AG08395 (cell line): ENCODE measurements at places on chromosomes 5 and 9.

DNA sequence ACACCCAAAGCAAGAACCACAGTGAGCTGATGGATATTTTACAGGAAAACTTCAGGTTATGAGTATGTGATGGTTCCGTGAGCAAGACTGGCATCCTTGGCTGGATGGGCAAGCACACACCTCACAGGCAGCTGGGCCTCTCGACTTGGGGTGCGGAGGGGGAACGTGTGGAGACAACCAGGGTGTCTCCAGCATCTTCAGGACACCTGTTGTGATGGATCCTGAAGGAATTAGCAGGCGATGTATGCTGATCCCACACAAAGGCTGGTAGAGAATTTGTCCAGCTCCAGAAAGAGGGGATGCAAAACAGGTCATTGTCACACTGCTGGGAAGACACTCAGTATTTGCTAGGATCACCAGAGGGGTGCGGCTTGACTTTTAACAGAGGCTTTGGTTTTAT lies 42.7 kb downstream of the SECISBP2 start:
- no peak for DNase-seq

DNA sequence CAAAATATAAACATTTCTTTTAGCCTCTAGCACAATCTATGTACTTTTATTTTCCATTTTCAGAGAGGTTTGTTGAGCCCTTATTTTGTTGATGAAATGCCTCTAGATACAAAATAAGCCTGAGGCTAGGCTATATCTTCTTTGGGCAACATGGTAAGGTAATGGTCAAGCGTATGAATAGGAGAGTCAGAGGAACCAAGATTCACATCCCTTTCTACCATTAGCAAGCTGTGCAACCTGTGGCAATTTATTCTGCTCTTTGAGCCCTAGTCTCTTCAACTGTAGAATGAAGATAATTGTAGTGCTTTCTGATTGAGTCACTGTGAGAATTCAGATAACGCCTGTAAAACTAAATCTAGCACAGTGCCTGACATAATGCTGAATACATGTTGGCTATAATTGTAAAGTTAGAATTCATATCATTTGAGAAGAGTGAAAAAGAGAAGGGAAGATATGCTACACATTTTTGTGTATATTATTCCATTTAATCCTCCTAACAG lies 412.5 kb downstream of the CCDC171 start:
- no peak for DNase-seq

- no peak for DNase-seq
Measured at GRCh38 chr9:129568560-129569501, 52.1 kb downstream of the C9orf50 start.

DNA sequence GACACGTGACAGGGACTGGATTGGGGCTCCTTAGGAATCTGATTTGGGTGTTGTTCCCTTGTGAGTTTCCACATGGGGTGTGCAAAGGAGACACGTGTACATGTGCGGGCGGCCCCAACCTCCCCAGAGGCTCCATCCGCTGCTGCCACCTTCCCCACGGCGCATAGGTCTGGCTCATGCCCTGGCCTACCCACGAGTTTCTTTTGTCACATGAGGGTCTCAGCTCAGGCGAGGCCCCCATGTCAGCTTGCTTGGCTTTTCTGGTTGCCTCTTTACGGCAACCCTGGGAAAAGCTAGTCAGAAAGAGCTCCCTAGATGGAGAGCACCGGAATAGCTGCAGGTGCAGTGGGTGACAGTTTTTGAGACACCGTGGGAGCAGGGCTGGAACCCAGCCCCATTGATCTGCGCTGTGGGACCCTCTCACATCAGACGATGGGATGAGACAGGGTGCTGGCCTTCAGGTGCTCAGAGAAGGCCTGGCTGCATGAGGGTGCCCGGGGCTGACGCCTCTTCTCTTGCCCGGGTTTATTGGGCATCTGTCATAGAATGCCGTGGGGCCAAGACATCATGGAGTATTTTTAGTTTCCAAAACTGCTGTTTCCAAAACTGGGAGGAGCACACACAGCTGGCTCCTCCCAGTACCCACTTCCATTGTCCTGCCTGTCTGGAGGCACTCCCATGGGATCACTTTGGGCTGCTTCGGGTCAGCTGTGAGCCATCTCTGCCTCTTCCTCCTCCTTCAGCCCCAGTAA lies 107.8 kb downstream of the WNK2 start:
- DNase-seq = no peak

- DNase-seq = no peak
Measured at GRCh38 chr5:36535378-36535777, 71.0 kb upstream of the SLC1A3 start.

DNA sequence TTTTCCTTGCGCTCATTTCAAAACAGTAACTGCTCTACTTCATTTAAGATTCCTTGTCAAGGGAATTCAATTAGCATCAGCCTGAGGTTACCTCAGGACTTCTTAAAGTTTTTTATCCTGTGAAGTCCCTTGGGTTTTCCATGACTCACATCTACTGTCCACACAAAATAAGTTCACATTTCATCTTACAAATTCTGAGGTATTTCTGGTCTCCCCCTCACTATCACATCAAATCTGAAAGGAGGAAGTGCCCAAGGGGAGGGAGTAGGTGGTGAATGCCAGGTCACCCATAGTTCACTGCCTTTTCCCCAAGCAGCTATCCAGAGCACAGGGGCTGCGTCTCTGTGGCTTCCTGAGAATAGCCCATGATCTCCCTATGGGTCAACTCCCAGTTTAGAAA lies 227.1 kb upstream of the NREP start:
- peak; percentile 79 for DNase-seq

DNA sequence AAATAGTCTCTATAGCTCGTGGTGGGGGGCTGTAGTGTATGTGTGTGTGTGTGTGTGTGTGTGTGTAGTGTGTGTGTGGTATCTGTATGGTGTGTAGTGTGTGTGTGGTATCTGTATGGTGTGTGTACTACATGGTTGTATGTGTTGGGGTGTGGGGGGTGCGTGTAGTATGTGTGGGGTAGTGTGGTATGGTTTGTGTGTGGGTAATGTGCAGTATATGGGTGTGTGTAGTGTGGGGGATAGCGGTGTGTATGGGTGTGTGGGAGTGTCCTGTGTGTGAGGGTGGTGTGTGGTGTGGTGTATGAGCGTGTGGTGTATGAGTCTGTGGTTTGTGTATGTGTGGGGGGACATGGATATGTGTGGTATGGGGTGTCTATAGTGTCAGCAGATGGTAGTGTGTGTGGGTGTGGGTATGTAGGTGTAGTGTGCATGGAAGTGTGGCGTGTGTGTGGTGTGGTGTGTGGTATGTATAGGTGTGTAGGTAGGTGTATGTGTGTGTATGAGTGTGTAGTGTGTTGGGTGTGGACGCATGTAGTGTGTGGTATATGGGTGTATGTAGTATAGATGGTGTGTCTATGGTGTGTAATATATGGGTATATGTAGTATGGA lies 145.8 kb upstream of the IQGAP2 start:
- no peak for DNase-seq

DNA sequence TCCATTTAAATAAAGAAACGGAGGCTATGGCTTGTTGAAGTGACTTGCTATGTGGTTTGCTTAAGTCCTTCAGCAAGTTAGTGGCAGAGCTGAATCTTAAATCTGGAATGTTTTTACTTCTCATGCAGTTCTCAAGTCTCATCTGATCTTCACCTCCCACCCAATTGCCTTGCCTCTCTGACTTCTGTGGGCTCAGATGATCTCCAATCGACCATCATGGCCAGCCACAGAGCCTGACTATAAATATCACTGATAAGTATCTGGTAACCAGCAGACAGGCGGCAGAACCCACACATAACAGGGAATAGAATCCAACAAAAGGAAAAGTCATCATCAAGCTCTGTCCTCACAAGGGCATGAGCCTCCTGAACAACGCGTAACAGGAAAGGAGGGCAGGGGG lies 149.9 kb downstream of the FAM114A2 start:
- no peak for DNase-seq

GRCh38 chr9:115005322-115005721 lies 74.9 kb upstream of the TNFSF8 start:
- DNase-seq = no peak

GRCh38 chr5:113447498-113448050 lies 12.8 kb upstream of the TSSK1B start:
- DNase-seq = peak; percentile 40

GRCh38 chr9:121160025-121160424 lies 41.6 kb downstream of the RAB14 start:
- DNase-seq = no peak

DNA sequence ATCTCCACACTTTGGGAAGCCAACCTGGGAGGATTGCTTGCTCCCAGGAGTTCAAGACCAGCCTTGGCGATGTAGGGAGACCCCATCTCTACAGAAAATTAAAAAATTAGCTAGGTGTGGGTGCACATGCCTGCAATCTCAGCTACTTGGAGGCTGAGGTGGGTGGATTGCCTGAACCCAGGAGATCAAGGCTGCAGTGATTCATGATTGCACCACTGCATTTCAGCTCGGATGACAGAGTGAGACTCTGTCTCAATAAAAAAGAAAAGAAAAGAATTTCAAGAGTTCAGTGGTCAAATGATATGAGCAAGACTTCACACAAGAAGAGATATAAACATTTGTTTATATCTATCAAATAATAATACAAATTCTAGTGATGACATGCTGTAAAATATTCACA lies 23.0 kb upstream of the MTAP start:
- DNase-seq = no peak

GRCh38 chr9:36450110-36450732 lies 50.2 kb upstream of the RNF38 start:
- DNase-seq = peak; percentile 54
